ENCODE measurements at places on chromosomes 3 and 15.

DNA sequence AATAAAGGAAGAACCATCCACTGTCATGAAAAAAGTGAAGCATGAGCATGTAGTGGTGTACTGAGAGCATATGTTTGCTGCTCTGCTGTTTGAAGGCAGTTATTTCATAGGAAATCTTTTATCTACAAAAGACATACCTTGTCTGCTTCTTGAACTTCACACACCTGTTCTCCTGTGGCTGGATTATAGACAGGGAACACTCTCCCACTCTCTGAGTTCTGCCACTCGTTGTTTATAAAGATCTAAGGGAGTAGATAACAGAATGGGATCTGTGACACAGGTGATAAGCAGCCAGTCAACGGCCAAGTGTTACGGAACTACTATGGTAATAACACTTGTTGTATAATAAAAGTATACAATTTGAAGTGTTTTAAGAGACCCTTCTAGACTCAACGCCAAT lies 51.5 kb downstream of the ALDH1A2 start:
- no peak for DNase-seq

GRCh38 chr15:20356444-20356910 lies 185.1 kb downstream of the GOLGA6L6 start:
- DNase-seq = no peak

DNA sequence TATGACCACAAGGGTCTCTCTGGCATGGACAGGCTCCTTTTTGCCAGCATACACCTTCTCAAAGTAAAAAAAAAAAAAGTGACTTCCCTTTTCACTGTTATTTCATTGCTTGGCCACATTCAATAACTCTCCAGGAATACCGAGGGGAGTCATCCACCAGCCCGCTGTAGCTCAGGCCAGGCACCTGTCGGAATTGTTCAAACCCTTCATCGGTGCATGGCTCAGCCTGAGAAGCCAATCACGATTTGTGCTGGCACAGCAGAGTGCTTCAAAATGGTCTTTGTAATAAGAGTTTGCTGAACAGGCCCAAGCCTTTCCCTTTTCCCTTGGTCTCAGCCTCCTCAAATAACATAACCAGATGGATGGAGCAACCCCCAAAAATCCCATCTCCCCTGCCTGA lies 145.4 kb downstream of the PDZRN3 start:
- no peak for DNase-seq

- DNase-seq = no peak
Measured at GRCh38 chr3:23859012-23859743, 53.4 kb downstream of the UBE2E1 start.

GRCh38 chr3:125350597-125350996 lies 24.5 kb downstream of the ZNF148 start:
- no peak for DNase-seq

DNA sequence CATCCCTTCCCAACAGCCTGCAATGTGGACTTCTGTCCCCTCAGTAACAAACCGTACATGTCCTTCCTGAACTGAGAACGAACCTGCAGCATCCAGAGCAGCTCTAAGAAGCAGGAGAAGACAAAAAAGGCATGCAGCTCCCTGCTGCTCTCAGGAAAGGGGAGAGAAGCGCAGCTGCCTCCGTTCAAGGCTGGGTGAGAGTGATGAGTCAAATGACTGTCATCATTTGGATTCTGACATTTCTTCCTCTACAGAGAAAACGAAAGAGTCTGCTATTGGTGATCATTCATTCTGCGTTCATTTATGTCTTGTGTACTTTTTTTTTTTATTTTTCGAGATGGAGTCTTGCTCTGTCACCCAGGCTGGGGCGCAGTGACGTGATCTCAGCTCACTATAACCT lies 677.8 kb downstream of the FHIT start:
- no peak for DNase-seq

- DNase-seq = no peak
Measured at GRCh38 chr3:139558351-139559266, 19.1 kb upstream of the RBP1 start.

GRCh38 chr15:98401029-98401428 lies 247.3 kb upstream of the IGF1R start:
- DNase-seq = no peak

DNA sequence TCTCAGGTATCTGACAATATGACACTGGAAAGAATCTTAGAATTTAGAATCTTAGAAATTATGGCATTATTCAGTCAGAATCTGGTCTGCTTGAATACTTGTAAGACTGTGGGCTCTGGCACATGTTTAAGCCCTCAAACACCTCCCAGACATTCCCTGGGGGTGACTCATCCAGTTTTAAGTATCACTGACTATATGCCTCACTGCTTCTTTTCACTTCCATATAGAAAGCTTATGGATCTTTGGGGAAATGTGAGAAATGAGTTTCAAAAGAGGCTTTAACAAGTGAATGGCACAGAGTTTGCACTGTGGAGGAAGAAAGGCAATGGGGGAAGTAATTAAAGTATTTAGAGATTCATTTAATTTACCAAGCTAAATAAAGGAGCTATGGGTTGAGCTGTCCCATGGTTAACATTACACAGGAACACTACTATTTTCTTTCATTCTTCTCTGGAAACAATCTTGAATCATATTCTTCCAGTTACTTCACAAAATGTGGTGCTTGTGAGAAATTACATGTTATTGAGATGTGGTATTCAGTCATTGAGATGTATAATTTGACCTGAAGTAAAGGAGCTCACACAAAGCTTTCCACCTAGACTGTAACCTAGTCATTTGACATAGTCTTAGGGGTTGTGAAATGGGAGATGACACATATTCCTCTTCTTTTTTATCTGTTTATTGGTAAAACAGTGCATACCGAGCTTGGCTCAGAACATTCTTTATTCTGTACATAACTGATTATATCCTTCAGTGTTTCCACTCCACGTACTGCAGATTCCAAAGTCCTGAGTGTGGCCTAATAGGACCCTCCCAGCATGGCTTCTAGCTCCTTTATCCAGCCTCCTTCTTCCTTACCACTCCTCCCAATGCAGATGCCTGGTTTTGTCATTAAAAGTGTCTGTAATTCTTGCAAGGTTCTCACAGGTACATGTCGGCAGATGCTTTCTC lies 544.6 kb upstream of the NECTIN3 start:
- DNase-seq = peak; percentile 94

DNA sequence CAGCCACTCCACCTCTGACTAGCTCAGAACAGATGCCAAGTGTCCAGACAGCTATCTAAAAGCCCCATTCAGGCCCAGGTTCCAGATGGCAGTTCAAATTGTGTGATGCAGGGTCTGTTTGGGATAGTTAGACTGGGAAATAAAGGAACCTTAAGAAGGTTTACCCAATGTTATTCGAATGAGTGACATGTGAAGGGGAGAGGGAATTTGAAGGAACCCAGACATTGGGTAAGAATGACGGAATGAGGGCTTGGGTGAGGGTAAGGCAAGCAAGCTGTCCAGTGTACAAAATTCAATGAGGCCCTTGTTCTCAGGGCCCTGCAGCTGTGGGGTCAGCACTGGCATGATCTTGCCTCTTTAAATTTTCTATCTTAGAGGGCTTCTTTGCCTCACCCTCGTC lies 34.1 kb downstream of the ATP13A5 start:
- no peak for DNase-seq

DNA sequence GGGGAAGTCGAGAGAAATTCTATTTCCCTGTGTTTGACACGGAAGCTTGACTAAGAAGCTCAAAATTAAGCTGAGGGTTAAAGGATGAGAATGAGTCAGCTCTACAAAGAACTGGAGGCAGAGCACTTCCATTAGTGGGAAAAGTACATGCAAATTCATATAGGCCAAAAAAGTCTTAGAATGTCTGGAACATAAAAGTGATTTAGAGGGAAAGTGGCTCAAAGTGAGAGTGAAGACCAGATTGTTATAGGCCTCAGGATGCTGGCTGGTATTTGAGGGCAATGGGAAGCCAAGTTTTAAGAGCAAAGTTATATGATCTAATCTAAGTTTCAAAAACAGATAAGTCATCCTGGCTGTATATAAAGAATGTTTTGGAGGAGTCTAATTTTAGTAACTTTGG lies 857.3 kb downstream of the NAALADL2 start:
- no peak for DNase-seq

DNA sequence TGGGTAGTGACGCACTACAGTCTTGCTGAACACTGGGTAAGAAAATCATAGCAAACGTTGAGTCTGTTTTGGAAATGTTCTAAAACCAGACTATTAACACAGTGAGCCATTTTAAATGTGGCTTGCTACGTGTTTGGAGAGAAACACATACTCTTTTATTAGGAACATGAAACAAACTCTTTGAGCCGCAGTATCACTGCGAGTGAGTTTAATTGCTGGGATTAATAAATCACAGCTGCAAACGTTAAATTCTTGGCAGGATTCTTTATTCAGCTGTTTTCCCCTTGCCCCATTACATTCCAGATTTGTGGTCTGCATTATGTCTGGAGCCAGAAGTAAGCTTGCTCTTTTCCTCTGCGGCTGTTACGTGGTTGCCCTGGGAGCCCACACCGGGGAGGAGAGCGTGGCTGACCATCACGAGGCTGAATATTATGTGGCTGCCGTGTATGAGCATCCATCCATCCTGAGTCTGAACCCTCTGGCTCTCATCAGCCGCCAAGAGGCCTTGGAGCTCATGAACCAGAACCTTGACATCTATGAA lies 33.6 kb downstream of the BTD start:
- DNase-seq = no peak

DNA sequence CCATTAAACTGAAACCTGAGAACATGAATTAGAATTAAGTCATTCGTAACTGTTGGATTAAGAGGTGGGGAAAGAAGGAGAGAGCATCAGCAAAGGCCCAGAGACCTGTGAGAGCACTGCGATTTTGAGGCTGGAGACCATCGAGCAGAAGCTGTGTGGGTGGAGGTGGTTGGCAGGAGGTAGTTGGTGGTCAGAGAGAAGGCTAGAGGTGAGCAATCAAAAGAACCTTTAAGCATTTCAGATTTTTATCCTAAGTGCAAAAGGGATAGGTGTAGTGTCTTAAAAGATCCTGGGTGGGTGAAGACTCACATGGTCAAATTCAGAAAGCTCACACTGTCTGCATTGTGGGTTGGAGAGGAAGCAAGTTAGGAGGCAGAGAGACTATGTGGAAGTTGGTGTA lies 65.1 kb upstream of the TEX264 start:
- no peak for DNase-seq

DNA sequence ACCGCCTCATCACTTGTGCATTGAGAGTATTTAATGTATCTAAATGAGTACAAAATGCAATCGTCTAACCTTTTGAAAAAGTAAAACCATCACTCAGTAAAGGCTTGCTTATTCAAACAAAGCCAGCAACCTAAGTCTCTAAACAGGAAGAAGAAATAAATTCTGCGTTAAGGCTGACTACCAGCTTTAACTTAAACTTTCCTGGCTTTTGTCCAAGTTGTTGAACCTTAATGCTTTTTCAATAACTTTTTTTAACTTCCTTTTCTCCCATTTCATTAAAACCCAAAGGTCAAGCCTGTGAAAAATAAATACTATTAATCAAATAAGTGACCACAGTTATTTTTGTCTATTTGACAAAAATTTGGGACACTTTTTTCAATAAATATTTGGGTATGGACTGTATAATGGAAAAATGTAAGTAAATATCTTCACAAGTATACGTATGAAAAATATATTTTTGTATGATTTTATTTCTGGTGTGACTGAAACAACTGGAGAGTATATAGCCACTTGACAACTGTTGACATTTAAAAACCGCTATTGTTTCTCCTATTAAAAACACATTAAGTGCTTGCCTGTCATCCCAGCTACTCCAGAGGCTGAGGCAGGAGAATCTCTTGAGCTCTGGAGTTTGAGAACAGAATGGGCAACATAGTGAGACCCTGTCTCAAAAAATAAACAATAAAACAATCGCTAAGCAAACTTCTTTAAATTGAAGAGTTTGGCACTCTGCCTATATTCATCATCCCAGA lies 2.9 kb downstream of the KLHL24 start:
- no peak for DNase-seq

DNA sequence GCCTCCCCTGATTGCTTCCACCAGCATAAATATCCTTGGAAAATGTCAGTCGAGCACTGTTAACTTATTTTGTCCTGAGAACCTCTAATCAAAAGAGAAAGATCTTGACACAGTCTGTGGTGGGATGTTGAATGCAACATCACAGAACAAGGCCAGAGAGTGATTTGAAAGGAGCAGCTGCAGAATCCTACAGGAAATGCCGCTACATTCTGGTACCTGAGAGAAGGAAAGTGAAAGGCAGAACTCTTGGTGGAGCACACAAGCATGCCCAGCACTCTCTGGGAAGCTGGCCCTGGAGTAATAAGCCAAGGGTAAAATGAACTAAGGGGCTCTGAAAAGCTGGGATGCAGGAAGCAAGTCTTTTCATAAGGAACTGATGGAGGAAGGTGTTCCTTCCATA lies 75.8 kb downstream of the CBLB start:
- DNase-seq = no peak

DNA sequence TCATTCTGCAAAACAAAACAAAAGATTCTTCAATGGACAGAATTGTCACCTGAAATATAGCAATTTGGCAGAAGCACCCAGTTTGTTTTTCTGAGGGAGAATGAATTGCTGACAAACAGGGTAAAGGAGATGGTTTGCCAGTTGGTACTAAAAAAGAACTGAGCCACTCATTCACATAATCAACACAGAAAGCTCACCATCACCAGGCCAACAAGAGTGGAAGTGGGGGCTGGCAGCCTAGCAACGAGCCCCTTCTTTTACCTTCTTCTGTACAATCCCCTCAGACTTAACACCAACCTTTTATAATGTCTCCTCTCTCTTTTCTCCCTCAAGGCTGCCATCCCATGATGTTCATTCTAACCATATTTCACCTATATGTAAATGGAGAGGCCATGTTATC lies 5.9 kb downstream of the TOP2B start:
- no peak for DNase-seq

GRCh38 chr15:68634122-68634482 lies 55.3 kb downstream of the CORO2B start:
- DNase-seq = no peak

GRCh38 chr3:121998030-121998580 lies 23.9 kb downstream of the ILDR1 start:
- no peak for DNase-seq

DNA sequence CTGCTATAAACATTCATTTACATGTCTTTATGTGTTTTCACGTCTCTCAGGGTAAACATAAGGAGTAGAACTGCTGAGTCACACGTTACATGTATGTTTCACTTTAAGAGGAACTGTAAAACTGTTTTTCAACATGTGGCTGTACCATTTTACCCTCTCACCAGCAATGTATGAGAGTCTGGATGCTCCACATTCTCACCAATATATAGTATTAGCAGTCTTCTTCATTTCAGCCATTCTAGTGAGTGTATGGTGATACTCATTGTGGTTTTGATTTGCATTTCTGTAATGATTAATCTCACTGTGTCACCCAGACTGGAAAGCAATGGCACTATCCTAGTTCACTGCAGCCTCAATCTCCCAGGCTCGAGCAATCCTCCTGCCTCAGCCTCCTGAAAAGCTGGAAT lies 37.1 kb downstream of the PHC3 start:
- DNase-seq = no peak

GRCh38 chr3:168094580-168094876 lies 1.2 kb downstream of the GOLIM4 start:
- DNase-seq = no peak

GRCh38 chr3:278300-279064 lies 81.9 kb downstream of the CHL1 start:
- DNase-seq = no peak
